Activated CD4-positive, alpha-beta T cell treated with anti-CD3 and anti-CD28 coated beads for 4 hours (primary cell): ENCODE measurements at places on chromosomes 3 and 15.

DNA sequence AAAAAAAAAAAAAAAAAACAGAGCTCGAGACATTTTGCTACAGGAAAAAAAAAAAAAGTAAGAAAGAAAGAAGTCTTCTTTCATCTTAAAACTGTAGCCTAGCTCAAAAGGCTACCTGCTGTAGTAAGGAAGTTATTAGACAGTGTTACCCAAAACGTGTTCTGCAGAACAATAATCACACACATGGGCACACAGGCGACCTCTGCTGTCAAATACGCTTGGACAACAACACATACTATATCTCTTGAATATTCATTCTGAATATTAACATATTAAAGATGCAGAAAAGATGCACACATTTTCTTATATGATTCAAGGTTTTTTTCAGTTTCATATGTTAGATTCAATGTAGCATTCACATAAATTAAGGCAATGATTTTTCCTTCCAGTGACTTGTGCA lies 215.8 kb downstream of the ROBO1 start:
- DNase-seq, result no peak

DNA sequence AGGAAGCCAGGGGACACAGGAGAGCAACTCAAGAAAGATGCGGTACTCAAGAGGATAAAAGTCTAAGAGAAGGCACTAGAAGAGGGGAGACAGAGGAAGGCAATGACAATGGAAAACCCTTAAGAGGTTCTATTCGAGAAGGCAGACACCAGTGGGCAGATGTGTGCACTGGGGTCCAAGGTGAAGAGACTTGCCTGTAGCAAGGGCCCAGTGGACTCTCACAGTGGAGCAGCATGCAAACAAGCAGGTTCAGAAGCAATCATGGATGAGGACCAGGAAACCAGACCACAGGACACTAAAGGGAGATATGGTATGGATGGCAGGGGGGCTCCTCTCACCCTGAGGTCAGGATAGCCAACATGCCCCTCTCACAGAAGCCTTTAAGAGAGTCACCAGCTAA lies 2.7 kb downstream of the ADCY5 start:
- no peak for DNase-seq

DNA sequence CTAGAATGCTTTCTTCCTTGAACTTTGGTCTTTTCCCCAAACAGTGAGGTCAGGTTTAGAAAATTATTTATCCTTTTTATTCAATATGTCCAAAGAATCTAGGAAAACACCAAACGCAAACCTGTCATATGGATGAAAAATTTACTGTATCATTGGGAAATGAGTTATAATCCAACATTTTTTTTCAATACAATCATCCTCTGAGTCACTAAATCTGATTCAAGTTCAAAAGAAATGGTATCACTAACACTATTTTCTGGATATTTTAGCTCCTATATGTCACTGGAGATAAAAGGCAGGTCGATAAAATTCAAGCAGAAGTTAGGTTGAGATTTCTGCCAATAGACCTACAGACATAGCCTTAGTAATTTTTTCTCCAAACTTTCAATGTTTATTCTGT lies 591.6 kb upstream of the AGTR1 start:
- no peak for DNase-seq

- DNase-seq, result no peak
Observed at GRCh38 chr3:55307622-55308021, 179.5 kb downstream of the WNT5A start.

DNA sequence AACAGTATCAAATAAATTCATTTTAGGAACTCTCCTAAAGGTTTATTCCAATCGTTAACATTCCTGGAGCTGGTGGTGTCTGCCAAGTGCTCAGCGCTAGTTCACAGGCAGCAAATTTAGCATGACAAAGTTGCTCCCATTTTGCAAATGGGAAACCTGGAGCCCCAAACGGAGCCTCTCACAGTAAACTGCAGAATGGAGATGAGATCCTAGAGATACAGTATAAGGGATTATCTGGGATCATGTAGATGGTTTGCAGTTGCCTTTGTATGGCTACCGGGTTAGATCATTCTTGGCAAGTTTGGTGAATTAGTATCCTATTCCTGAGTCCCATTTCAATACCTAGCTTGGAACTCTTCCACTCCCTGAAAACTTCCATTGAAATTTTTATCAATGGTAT lies 173.7 kb downstream of the CDIN1 start:
- no peak for DNase-seq

DNA sequence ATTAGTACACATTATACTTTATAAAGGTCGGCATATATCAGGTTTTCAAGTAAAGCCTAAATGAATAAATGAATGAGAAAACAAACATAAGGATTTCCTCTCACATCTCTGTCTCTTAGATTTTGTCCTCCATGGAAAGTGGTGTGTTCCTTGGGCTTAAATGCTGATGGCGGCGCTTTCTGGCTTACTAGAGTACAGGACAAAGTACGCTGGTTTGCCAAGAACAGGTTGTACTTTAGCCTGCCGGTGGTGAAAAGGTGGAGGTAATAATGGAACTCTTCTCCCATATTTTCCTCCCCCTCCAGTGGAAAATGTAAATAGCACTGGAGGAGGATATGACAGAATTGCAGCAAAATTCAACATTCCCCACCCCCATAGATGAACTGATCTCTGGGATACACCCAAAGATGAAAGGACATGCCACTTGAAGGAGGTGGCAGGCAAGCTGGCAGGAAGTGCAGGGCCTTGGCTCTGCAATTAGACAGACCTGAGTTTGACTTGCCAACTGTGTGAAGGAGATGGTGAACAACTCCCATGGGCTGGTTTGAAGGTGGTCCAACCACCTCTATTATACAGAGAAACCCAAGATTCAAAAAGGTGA lies 29.3 kb downstream of the CEP152 start:
- DNase-seq, result no peak

- no peak for DNase-seq
Observed at GRCh38 chr15:77097921-77098320, 27.0 kb upstream of the TSPAN3 start.

GRCh38 chr3:66403323-66403990 lies 97.4 kb downstream of the LRIG1 start:
- DNase-seq, result no peak

DNA sequence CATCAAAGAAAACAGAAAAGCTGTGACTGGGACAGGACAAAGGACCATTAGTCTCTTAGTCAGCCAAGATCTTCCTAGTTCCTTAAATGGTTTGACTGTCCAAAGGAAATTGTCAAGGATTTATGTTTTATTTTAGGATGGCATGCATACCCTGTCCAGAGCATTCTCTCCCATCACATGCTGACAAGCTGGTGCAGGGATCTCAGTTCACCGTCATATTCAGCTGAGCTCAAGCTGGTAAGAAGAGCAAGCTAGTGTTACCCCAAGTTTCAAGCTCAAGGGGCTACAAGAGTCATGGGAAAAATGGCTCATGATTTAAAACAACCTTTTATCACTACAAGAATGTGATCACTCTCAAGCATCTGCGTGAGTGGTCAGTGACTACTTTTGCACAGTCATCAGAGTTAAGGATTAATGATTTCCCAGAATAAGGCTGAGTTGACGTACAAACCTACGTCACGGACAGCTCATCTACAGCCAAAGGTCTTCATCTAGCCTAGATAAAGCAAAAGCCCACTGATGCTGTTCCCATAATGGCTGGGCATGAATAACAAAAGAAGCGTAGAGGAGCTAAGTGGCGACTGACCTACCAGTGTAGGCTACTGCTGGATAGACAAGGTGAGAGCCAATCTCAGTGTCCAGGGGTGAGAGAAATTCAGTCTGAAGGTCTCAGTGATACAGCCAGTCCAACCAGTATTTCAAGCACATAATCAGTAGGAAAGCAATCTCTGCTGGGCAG lies 157.5 kb downstream of the GABRB3 start:
- DNase-seq, result no peak

- DNase-seq, result no peak
Observed at GRCh38 chr3:180329187-180329586, 272.8 kb upstream of the TTC14 start.

DNA sequence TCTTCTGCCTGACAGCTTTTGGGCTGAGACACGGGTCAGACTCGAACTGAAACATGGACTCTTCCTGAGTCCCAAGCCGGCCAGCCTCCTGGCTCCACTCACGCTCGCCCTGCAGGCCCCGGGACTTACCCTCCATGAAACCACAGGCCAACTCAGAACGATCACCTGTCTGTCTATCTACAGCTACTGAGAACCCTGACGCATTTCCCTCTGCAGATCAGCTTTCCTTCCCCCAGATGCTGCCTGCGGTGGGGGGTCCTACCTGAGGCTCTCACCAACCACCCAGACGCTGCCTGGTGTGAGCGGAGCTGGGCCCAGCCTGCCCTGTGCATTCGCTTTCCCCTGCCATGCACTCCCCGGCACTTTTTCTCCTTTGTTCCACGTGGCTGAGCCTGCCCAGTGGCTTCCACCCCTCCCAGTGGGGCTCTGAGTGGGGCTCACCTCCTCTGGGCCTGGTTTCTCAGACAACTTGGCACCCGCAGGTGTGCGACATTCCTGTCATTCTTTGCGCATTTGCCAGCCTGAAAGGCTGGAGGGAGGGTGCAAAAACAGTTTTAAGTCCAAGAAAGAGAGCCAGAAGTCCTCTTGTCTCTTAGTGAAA lies 60.2 kb downstream of the PLXNA1 start:
- DNase-seq, result no peak
